Activated CD4-positive, alpha-beta T cell treated with anti-CD3 and anti-CD28 coated beads, Interleukin-2, amount 50 U/mL, for 16 hours (primary cell): ENCODE measurements at places on chromosomes 5 and 9.
A peak's percentile ranks its signal among the peaks of the same experiment; 100 is the strongest.

DNA sequence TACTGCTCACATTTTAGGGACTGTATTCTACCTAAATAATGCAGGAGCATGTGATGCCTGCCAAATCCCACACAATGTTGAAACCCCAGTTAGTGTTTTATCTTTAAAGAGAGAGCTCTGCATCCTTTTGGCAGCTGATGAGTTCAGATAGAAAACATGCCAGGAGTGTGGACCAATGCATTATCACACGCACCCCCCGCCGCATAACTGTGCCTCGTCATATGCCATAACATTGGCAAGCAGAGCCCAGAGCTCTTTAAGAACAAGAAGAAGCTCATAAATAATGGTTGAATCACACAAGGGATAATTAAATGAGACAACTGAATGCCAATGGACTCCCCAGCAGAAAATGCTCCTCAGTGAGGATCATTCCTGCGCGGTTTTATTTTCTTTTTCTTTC, 52.8 kb upstream of the RORB start:
- no peak for DNase-seq

GRCh38 chr9:78397454-78397853, 100.5 kb downstream of the PSAT1 start:
- no peak for DNase-seq

- DNase-seq, result no peak
Observed at GRCh38 chr5:150347003-150347402, 10.5 kb upstream of the TCOF1 start.

- no peak for DNase-seq
Observed at GRCh38 chr5:148859703-148860102, 33.3 kb downstream of the ADRB2 start.

- DNase-seq, result no peak
Observed at GRCh38 chr9:120901755-120902568, 24.6 kb downstream of the TRAF1 start.

GRCh38 chr9:3909966-3910650, 384.3 kb upstream of the RFX3 start:
- peak; percentile 67 for DNase-seq

DNA sequence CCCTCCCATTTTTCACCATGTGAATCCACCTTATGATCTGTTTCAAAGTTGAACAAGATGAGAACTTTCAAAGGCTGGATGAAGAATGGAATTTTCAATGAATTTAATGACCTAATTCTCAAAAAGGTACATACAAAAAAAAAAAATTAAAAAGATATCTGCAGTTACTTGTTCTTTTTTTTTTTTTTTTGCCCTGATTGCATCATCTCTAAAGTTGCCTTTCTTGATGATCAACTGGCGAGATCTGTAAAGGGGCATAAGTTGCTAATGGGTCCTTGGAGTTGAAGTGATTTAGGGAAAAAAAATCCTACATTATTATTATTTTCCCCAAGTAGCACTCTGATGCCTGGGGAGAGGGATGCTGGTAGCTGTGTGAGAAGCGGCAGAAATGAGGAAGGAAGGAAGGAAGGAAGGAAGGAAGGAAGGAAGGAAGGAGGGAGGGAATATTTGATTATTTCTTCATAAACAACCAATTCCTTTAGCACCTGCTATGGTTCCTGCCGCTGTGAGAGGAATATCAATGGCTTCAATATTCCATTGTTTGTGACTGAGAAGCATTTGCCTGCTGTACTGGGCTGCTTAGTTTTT, 48.8 kb upstream of the CD180 start:
- no peak for DNase-seq

- DNase-seq, result no peak
Observed at GRCh38 chr5:139215107-139215975, 17.2 kb upstream of the SIL1 start.

DNA sequence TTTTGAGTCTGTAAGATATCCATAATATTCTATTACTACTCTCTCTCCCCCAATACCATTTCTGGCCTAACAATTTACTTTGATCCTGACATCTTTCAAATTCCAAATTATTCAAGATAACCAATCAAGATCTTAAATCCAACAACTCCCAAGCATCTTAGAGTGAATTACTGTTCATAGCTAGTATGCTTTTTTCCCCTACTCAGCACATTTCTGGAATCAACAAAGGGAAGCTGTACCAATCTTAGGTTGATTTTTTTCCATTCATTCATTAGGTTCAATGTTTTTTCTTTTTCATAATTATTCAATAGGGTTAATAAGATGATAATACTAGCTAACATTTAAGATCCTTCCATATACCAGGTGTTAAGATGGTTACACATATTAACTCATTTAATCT, 50.3 kb upstream of the MTMR12 start:
- DNase-seq, result no peak

DNA sequence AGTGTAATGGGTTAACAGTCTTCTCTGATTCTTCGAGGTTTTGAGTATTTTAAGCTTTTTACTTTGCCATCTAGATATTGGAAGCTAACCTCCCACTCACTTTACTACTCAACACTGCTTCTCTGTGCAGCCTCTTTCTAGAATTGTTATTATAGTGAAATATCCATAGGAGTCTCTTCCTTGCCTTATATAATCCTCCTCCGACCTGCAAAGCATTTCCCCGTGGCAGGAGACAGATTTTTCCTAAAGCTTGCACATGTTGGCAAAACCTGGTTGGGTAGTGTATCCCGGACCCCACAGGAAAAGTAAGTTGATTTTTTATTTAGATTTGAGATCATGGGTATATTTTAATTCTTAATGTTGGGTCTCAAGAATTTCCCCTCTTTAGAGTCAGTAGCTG, 249.1 kb downstream of the CD180 start:
- no peak for DNase-seq

- no peak for DNase-seq
Observed at GRCh38 chr5:60993875-60994571, 49.0 kb downstream of the NDUFAF2 start.

- peak; percentile 83 for DNase-seq
Observed at GRCh38 chr9:131739959-131740648, at the start of gene RAPGEF1. TSS of gene RAPGEF1 (minus strand) at chr9:131740076. CDS start at chr9:131739830, 246 bp downstream.

DNA sequence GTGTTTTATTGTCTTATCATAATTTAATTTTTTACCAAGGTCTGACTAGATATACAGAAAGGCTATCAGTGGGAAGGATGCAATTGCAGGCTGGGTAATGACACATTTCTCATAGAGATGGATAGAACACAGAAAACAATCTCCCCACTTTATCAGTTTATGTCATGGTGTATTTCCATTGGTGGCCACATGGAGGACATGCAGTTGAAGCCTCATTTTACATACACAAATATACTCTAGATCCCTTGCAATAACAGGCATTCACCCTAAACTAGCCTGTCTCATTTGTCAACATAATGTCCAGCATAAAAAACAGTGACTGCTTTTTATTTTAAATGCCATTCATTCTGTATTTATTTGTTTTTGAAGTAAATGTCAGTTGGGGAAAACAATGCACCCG, 526.3 kb downstream of the GABRG2 start:
- no peak for DNase-seq

GRCh38 chr9:109974143-109974917, 194.3 kb downstream of the PALM2AKAP2 start:
- peak; percentile 94 for DNase-seq

GRCh38 chr9:75265525-75265972, 177.2 kb downstream of the OSTF1 start:
- DNase-seq, result peak; percentile 51

DNA sequence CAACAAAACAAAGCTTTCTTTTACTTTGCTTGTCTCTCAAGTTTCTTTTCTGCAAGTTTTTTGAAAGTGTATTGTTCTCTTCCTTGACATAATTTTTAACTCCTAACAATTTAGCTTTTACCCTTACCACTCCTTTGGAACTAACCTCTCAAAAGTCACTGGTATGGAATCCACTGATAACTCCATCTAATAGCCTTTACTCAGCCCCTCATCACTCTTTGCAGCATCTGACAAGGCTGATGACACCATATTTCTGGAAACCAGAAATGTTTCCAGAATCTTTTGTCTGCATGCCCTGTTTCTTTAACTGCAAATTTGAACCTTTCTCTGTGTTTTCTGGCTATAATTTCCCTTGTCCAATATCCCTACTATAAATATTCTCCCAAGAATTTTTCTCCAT, 46.5 kb downstream of the ZNF474 start:
- no peak for DNase-seq

DNA sequence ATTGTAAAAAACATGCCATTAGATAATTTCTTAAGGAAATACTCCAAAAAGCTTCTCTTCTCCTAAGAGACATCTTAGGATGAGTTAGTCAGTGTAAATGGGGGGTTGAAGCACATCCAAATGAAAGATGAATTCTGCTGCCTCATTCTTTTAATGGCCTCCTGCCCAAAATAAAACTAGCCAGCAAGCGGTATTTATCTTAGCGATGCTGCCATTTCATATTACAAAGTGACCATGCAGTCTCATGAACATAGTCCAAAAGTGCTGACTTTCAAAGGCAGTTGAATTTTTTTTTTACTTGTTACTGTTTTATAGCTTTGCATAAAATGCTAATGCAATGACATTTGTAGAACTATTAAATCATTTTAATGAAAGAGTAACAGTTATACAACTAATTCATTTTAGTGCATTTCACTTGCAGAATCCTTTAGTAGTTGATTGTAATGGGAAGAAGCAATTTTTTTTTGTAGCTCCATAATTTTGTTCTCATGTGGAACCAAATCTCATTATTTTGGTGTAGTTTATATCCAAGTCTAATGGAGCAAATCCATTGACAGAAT, 151.5 kb downstream of the CAVIN4 start:
- no peak for DNase-seq

GRCh38 chr9:99873531-99873930, 32.9 kb upstream of the STX17 start:
- no peak for DNase-seq

GRCh38 chr5:126816649-126817048, 39.7 kb downstream of the LMNB1 start:
- no peak for DNase-seq

DNA sequence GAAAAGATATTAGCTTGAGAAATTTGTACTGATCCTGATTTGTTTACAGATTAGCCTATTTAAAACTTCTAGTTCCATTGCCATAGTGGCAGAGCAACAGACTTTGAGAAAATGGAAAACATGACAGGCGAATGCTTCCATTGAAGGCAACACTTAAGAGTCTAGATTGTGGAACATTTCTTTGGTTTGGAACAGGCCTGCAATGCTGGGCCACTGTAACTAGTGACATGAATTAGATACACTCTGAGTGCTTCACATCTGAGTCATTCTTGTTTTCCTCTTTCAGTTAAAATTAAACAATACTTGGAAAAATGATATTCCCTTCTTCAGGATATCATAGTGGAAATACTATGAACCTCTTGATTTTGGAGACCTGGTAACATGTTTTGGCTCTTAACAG, 453.6 kb upstream of the TUSC1 start:
- no peak for DNase-seq

- DNase-seq, result peak; percentile 65
Observed at GRCh38 chr5:175796536-175797499, 74.6 kb upstream of the CPLX2 start.

DNA sequence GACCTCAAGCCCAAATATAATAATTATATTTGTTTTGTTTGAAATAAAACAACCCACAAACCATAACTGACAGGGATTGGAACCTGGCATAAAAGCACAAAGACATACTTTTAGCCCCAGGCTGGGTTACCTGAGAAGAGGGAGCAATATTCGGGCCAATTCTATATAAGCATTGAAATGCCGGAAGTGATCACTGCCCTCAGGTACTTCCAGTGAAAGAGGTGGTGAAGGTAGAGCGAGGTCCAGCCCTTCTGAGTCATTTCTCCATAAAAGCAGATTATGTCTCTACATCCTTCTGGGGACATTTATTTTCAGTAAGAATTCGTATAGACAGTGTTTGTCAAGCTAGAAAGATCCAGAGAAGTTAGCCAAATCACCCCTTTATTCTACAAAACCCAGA, 59.6 kb downstream of the GCNT4 start:
- DNase-seq, result no peak

DNA sequence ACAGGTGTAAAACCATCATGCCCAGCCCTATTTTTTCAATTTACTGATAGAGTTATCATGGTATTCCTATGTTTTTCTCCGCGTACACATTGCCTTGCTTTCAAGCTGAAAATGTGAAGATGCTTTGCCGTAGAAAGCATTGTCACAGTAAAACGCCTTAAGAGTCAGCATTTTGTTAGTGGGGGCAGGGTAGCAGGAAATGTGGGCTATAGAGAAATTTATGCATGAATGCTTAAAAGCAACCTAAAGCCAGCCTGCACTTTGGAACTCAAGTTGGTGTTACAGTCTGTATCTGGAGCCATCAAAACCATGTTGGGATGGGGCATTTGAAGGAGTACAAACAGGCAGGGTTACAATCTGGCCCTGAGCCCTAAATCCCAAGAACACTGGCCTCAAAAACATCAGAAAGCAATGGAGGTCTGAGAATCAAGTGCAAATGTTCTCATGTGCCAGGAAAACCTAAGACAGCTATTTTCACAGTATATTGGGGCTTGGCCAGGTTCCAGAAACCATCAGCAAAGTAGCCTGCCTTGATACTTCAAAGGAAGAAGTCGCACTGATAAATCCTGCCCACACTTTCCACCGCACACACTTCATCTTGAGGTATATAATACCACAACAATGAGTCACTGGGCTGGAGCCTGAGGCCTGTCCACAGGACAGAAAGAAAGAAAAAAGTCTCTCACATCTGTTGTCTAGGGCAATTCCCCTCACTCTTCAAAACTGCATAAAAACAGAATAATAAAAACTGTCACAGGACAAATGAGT, 313.8 kb downstream of the ENC1 start:
- DNase-seq, result peak; percentile 79

DNA sequence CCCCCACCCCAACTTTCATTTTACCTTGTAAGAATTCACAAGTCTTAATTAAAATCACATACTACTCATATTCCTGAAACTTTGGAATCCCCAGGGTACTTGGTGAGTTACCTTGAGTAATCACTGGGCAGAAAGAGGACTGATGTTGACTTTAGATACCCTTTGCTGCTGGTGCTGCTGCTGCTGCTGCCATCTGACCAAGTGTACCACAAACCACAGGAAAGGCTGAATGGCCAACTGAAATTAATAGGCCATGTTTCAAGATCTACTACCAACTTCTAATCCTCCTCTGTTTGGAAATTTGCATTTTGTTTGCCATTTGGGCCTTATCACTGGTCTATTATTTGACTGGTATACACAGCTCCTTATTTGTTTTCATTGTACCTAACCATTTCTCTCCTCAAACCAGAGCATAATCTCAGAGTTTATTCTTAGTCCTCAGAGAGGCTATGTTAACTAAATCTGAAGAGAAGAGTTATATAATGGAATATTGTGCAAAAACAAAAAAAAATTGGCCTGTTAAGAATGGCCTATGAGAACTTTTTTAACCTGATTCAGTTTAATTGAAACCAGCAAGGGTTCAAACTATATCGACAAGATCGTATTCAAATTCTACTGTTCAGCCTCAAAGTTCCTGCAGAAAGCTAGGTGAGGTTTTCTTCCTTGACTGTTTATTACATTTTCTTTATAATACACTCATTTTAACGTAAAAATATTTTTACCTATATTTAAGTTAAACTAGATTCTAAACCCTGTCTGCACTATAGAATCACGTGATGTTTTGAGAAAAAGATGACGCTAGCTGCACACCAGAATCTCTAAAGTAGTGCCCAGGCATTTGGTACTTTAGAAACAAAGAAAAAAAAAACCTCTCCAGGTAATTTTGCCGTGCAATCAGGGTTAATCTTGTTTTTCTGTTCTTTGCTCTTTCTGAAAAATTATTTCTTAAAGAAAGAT, 13.1 kb downstream of the SELENOP start:
- no peak for DNase-seq
